Activated CD4-positive, alpha-beta T cell treated with anti-CD3 and anti-CD28 coated beads for 36 hours (primary cell): ENCODE measurements at places on chromosomes 5 and 9. TPM values are rescaled to one million over a fixed set of nuclear protein-coding genes. Genes with fewer than 3 reads are reported as not detected.

GRCh38 chr5:164361986-164362385 lies 856.6 kb downstream of the MAT2B start:
- no peak for DNase-seq

DNA sequence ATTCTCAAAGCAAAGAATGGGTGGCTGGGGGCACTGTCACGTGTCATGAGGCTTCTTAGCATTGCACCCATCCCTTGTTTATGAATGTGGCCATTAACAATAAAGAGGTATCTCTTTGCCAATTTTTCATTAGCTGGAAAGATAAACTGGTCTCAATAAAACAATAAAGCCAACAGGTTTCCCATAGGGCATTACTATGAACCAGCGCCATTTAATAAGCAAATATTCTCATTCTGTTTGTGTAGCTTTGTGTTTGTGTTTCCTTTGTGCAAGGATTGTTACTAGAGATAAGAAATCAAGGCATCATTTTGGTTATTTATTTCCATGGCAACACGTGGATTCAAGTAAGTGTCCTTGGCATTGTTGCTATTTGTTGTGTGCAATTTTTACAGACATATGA lies 37.6 kb upstream of the CAST start:
- no peak for DNase-seq

DNA sequence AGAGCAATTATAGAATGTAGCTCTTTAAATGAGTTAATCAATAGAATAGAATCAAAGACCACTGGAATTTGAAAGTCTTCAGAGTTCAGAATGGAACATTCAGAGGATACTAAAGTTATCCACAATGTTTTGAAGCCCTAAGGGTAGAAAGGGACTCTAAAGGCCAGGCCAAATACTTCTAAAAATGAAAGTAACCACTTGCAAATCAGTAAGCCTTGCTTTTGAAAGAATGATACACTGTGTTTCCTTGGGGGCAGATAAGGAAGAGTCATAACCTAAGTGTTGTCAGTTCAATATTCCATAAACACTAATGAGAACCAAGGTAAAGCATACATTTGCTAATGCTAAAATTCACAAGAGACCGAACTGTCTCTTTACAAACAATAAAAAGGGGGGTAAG lies 813.5 kb downstream of the PTPRD start:
- DNase-seq, result no peak

DNA sequence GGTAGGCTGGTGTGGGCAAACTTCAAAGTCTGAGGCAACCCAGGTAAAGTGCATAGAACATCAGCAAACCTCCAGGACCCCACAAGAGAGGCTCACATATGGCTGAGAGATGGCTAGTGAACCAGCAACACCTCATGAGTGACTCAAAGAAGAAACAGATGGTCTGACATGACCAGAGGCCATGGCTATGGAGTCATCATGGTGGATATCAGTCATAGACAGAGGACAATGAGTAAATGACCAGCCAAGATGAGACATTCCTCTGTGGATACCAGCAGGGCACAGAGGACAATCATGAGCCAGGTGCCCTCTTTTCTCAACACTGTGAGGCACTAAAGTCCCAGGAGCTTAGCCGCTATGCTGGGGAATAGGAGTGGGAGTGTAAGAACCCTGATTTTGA lies 180.8 kb downstream of the RASEF start:
- DNase-seq, result no peak

- DNase-seq, result peak; percentile 39
Measured at GRCh38 chr5:143446535-143447226, 43.2 kb upstream of the NR3C1 start.

GRCh38 chr9:38339496-38339895 lies 53.0 kb upstream of the ALDH1B1 start:
- no peak for DNase-seq

DNA sequence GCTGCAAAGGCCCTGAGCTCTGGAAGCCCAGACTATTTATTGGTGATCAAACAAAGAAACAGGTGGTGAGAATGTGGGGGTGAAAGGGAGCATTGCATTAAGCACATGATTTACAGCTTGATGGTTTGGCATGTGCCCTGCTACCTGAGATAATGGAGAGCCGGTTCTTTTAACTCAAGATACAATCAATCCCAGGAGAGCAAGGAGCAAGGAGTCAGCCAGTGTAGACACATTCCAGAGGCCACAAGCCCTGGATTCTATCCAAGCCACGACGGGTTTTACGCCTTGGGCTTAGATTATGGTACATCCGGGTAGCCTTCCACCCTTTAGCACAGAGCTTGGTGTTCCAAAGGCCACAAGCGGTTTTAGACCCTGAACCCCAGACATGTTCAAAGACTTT lies 292.2 kb downstream of the CYLC2 start:
- DNase-seq, result no peak

GRCh38 chr5:97074859-97075489 lies 67.4 kb downstream of the LIX1 start:
- no peak for DNase-seq

GRCh38 chr5:22542340-22542739 lies 310.8 kb downstream of the CDH12 start:
- no peak for DNase-seq

Gene DBH
- not detected for total RNA-seq

DNA sequence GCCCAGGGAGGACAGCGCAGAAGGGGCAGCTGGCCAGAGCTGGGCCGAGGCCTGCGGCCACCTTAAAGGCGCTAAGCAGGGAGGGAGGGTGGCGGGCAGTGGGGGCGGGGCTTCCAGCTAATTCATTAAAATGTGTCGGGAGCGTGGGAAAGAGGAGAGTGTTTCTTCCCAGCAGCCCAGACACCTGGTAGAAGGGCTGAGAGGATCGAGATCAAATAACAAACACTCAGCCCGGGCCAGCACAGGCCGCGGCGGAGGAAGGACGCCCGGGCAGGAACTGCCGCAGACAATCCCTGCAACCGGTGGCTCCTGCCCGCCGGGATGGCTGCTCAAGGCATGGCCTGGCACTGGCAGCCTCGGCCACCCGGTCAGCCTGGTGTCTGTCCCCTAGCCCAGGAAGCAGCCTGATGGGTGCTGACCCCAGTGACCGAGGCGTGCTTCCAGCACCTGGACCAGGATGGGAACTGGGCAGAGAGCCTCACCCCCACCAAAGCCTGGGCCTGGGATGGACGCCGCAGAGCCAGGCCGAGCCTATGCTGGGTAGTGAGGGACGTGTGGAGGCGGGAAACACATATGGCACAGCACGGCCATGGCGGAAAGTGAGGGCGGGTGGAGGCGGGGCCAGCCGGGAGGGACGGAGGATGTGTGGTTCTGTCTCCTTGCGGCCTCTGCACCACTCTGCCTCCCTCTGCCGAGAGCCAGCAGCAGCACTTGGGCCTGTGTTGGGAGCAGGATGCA lies 3.2 kb upstream of the NRARP start:
- peak; percentile 86 for DNase-seq

- DNase-seq, result no peak
Measured at GRCh38 chr9:121459513-121459912, 40.1 kb downstream of the GGTA1 start.

Gene RHOBTB3
- total RNA-seq, result 3.5 TPM

GRCh38 chr5:68258531-68258930 lies 43.0 kb downstream of the PIK3R1 start:
- DNase-seq, result no peak

Gene ORM2
- not detected for total RNA-seq

GRCh38 chr5:175867587-175868347 lies 3.6 kb upstream of the CPLX2 start:
- DNase-seq, result peak; percentile 47

GRCh38 chr5:59275510-59276324 lies 617.8 kb downstream of the PDE4D start:
- no peak for DNase-seq

Gene SAPCD2
- total RNA-seq, result 8.8 TPM

- DNase-seq, result no peak
Measured at GRCh38 chr9:18747595-18747994, 273.6 kb downstream of the ADAMTSL1 start.

- DNase-seq, result no peak
Measured at GRCh38 chr9:76227156-76227555, 167.1 kb downstream of the RFK start.

Gene CAMK2A
- total RNA-seq, result not detected

- no peak for DNase-seq
Measured at GRCh38 chr9:137506702-137507171, 43.5 kb downstream of the PNPLA7 start.

Gene FAM221B
- not detected for total RNA-seq

DNA sequence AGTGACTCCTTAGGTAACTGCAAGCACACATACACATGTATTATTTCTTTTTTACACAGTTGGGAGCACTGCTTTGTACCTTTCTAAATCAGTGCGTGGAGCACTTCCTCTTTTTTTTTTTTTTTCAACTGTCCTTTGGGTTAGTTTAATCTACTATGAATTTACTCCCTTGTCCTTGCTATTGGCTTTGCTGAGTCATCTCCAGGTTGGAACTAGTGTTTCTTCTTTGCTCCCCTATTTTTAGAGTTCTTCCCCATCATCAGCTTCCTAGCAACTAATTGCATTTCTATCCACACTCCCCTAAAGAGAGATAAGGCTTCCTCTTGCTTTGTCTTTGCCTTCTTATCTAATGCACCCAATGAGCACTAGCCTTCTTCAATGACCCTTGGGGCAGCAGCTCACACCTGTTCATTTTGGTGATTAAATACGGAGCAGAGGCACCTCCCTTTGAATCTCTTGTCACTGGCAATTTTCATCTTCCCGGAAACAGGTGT lies 24.3 kb downstream of the S100Z start:
- DNase-seq, result no peak

DNA sequence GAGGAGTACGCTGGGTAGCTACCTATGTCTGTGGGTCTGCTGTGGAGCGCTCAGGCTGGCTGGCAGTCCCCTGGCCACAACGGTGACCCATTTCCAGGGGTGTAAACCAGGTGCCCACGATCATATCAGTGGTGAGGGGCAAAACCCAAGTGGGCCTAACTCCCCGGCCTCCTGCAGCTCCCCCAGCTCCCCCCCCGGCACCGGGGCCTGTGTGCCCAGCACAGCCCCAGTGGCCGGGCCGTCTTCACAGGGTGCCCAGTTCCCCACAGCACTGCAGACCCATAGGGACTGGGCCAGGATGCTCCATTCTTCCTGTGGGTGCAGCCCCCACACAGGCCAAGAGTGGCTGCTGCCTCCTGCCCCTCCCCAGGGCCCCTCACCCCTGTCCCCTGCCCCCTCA lies 958 bp upstream of the LCN8 start:
- DNase-seq, result no peak

- no peak for DNase-seq
Measured at GRCh38 chr9:120983259-120983837, 56.8 kb upstream of the TRAF1 start.

GRCh38 chr9:88425538-88425950 lies 37.3 kb downstream of the SPIN1 start:
- no peak for DNase-seq

GRCh38 chr5:102613661-102614060 lies 114.9 kb upstream of the SLCO6A1 start:
- DNase-seq, result no peak

Gene SPINK4
- not detected for total RNA-seq

Gene FAT2
- total RNA-seq, result not detected

DNA sequence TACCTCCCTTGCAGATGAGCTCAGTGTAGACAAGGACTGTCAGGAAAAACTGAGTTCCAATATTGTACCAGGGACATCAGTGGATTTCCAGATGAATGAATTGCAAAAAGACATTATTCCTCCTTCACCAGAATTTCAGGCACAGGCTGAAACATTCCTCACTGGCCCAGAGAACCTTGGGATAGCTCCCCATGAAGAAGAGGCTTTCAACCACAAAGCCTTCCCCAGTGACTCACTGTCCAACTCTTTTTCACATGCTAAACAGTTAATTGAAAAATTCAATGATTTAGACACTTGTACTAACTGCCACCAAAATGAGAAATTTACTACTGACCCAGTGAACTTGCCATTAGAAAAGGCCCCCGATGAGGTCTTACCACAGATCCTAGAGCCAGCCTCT lies 144.5 kb downstream of the UNC13B start:
- DNase-seq, result no peak
